ENCODE measurements at places on chromosomes 5 and 9. TPM values are rescaled to one million over a fixed set of nuclear protein-coding genes. Genes with fewer than 3 reads are reported as not detected.

DNA sequence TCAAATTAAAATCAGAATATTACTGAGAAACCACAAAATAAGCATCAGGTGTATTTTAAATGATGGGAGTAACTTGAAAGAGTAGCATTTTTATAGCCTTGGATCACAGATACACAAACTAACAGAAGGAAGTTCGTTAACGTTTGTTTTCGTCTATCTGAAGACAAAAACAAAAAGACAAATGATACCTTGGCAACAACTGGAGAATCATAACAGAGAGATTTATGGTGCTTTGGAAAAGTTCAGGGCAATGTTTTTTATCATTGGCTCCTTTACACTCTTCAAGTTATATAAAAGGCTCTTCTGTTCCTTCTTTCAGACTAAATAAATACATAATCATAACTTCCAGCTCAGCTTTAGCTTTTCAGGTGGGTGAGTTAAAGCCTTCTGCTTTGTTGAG, 128.1 kb upstream of the VLDLR start:
- DNase-seq, result no peak

DNA sequence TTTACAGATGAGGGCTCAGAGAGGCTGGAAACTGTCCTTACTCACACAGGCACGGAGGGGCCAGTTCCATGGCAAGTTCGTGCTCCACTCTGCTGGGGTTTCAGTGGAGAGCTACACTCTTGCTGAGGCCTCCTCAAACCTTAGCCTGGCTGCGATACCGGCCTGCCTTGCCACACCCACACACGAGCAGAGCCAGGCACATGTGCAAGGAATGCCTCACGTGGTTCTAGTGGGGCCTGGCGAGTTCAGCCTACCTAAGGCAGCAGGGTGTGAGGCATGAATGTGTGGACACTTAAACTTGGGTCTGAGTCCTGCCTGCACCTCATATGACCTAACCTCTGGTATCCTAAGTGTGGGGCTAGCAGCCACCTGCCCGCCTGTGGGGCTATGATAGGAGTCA, 21.5 kb upstream of the PRDM12 start:
- no peak for DNase-seq

DNA sequence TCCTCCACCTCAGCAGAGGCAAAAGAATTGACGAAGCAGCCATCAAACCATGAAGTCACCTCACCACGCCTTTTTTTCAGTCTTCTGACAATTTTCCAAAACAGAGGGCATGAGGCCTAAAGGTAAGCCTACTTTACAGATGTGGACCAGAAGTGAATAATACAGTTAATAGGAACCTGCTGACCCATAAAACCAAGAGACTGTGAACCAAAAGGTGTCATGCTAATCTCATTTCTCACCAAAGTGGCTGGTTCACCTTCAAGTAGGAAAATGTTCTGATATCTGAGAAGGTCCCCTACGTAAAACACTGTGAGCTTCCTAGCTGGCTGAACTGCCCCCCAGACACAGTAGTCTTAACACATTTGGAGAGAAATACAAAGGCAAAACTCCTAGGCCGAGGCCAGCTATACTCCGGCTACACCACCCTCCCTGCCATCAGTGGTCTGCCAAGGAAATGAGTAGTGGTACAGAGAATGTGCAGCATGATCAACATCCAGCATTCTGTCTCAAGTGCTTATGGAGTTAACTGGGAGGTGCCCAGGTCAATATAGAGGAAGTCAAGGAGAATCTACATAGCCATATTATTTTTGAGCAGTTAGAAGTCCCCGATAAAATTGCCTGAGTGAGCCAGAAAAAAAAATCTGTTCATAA, 19.3 kb upstream of the F2RL2 start:
- no peak for DNase-seq

GRCh38 chr5:66841264-66841663, 245.1 kb downstream of the MAST4 start:
- DNase-seq, result no peak

GRCh38 chr9:91873637-91874051, 76.4 kb downstream of the ROR2 start:
- DNase-seq, result no peak

DNA sequence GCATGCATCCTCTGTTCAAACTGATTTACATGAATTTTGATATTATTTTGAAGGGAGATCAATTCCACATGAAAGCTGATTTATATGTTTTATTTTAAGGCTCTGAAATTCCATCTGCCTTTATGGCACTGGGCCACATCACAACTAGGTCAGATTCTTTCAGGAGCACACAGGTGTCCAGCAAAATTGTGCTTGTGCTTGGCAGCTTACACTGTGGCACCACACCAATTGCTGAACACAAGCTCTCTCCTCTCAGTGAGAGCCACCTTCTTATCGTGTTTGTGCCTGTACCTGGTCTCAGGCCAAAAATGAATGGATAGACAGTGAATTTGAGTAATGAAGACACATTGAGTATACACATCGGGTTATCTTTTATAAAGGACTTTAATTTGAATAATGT, 200.4 kb downstream of the CDH10 start:
- DNase-seq, result no peak

GRCh38 chr9:82750411-82750913, 312.5 kb downstream of the RASEF start:
- DNase-seq, result no peak

- DNase-seq, result no peak
These were observed 1.3 kb downstream of the SH3RF2 start for GRCh38 chr5:145937432-145938250.

GRCh38 chr9:36328798-36329411, 70.7 kb upstream of the GNE start:
- peak; percentile 71 for DNase-seq

- no peak for DNase-seq
These were observed 30.9 kb upstream of the WWC1 start for GRCh38 chr5:168260353-168261226.

DNA sequence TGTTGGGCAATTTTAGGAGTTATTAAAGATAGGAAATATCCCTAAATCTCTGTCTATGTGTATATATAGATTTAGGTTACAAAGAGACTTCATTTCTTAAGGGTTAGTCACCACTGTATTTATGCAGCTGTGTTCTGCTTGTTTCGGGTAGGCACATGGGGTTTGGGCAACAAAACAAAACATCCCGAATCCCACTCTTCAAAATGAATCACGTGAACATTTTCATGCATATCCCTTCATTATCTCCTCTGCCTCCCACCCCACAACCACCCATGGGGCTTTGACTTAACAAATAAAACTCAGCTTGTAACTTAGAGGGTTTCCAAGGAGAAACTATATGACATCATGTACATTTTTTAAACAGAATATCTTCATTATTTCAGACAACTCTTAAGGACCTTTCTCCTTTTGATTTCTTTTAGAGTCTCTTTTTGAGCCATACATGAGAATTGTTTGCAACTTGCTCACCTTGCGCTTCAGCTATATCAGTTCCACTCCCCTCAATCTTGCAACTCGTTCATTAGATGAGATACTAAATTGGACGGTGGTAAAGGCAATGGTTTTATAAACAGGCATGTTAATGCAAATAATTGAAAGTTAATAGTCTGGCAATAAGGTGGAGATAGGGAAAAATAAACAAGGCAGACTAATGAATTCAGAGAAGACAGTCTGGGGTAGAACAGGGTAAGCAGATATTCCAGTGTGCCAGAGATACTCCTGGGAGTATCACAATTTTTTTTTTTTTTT, 136.7 kb downstream of the CD180 start:
- peak; percentile 93 for DNase-seq

DNA sequence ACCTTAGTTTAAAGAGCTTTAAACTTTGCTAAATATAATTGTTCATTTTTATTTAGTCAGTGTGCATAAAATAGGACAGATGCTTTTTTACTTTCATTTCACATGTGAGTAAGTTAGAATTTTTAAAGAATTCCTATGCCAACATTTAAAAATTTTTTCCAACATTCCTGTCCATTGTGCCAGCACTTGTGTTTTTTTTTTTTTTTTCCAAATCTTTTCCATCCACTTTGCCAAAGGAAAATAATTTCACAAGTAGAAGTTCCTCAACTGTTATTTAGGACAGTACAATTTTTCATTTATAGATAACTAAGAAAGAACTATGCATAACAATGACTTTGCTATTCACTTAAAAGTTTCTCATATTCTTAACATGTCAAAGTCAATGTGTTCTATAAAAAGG, 189.5 kb downstream of the ADAMTS6 start:
- no peak for DNase-seq

GRCh38 chr5:168883281-168883741, 304.1 kb upstream of the PANK3 start:
- DNase-seq, result no peak

DNA sequence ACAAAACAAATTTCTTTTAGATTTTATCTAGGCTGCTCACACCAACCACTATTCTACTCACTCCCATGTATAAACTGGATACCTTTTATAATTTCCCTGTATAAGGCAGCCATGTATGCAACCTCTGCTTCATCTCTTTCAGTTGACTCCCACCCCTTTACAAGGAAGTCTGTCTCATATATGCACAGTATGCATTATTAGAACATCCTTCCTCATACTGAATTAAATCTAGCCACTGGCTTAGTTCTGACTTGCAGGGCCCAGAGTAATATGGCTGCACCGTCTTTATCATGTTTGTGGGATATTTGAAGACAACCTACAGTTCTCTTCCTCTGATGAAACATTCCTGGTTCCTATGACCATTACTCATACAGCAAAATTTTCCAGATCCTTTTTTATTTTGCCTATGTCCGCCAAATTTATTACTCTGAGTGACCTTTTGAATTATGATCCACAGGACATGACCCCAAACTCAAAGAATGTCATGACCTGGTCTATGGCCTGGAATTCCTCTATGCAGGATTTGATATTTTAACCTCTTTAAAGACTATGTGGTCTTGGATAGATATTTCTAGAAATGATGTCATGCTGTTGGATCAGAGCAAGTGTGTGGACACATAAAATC, 76.6 kb upstream of the ITGA1 start:
- peak; percentile 34 for DNase-seq

DNA sequence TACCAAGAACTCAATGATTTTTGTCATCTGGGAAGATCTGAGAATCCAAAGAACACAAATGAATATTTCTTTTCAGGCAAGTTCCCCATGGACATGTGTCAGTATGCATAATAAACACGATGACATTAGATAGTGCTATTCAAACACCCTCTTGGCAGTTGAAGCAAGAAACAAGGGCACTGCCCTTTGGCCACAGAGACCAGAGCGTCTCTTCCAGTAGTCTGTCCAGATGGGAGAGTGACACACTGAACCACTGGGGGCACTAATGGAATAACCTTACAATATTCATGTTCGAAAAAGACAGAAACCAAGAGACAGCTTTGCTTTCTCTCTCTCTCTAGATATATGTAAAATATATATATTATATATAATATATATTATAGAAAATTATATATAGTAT, 301.9 kb downstream of the CTNND2 start:
- DNase-seq, result no peak

DNA sequence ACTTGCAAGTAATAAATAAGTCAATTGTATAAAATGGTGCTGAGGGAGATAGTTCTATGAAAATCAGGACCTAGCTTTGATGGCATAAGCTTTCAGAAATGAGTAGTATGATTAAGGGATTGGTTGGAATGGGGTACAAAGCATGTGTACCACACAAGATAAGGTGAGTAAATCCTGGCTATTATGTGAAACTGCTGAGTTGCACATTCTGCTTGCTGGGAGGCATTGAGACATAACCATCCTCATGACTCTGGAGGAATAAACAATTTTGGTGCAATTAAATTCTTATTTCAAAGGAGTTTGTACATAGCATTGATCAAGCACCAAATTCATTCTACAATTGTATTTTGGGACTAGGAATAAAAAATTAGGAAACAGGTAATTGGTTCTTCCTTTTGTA, 755.2 kb upstream of the ACO1 start:
- no peak for DNase-seq

The IFNK gene
- not detected for total RNA-seq

The NME5 gene
- 0.17 TPM for total RNA-seq

The SHOC1 gene
- not detected for total RNA-seq

The ENTREP1 gene
- not detected for total RNA-seq

The RARS1 gene
- 175 TPM for total RNA-seq

The CDH10 gene
- not detected for total RNA-seq
